Activated CD4-positive, alpha-beta T cell treated with anti-CD3 and anti-CD28 coated beads, Interleukin-2, amount 50 U/mL, for 16 hours (primary cell): ENCODE measurements at places on chromosomes 2 and 18.

DNA sequence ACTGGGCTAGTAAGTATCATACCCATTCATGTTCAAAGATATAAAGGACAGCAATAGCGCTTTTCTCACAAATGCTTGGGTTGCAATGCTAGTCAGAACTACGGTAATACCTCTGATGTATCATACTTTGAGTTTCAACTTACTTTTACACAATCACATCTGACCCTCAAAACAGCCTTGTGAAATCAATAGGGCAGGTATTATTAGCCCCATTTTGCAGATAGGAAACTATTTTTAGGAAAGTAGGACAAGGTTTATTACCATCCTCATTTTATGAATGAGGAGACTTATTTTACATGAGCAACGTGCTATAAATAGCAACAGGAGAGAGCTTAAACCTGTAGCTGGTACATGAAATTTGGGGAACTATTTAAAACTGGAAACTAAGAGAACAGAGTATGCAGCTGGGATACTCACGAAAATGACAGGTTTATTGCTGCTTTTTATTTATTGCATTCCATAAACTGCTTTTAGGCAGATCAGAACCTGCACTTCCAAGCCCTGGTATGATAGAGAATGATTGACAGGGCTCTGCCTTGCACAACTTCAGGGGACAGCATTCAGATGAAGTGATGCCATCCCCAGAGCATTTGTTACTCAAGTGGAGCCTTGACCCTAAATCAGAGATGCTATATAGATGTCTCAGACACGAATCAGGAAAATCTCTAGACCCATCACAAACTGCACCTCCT is 42.4 kb upstream of the PPM1B start:
- DNase-seq, result no peak

- no peak for DNase-seq
Observed at GRCh38 chr2:38571193-38571592, 31.5 kb downstream of the HNRNPLL start.

DNA sequence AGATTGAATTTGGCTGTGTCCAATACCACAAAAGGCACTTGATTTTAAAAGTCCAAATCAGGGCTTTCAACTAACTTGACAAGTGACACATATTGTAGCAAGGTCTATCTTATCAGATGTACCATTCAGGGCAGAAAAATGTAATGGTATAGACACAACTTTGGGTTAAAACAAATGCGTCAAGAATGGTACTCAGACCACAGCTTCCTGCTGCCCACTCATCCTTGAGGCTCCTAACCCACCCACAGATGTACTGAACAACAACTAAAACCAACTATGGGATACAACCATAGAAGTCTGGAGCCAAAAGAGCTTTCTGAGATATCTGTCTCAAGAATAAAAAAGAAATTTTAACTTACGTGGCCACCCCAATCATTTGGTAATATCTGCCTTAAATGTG is 105.2 kb downstream of the RBM43 start:
- no peak for DNase-seq

- DNase-seq, result no peak
Observed at GRCh38 chr2:99537910-99538485, 48.2 kb upstream of the REV1 start.

DNA sequence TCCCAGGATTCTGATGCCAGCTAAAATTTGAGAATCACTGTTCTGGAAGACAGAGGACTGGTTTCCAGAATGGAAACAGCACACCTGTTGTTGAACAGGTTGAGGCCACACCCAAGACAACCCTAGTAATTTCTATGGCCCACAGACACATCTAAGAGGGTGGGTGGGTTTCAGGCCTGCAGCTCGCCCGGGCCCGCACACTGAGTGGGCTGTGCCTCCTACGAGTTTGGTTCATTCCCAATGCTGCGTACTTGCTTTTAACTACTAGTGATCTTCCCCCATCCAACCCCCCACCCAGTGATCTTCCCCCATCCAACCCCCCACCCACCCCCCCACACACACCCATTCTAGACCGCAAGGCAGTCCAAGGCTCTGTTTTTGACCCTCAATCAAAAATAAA is 1.3 kb upstream of the NFU1 start:
- no peak for DNase-seq

DNA sequence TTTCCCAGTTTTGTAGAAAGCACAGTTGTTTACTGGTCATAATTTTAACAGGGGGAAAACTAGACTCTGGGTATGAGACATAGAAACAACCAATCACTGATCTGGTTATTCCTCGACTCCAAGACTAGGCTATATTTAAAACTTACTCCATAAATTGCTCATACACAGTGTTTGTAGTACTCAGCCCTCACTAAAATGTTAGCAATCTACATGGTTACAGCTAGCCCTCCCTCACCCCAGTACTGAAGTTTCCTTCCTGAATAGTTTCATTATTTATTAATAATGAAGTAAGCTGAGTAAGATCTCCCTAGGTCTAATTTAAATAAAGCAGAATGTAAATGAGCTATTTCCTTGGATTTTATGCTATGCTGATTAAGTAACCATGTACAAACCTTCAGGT is 275.1 kb downstream of the CDH20 start:
- no peak for DNase-seq

DNA sequence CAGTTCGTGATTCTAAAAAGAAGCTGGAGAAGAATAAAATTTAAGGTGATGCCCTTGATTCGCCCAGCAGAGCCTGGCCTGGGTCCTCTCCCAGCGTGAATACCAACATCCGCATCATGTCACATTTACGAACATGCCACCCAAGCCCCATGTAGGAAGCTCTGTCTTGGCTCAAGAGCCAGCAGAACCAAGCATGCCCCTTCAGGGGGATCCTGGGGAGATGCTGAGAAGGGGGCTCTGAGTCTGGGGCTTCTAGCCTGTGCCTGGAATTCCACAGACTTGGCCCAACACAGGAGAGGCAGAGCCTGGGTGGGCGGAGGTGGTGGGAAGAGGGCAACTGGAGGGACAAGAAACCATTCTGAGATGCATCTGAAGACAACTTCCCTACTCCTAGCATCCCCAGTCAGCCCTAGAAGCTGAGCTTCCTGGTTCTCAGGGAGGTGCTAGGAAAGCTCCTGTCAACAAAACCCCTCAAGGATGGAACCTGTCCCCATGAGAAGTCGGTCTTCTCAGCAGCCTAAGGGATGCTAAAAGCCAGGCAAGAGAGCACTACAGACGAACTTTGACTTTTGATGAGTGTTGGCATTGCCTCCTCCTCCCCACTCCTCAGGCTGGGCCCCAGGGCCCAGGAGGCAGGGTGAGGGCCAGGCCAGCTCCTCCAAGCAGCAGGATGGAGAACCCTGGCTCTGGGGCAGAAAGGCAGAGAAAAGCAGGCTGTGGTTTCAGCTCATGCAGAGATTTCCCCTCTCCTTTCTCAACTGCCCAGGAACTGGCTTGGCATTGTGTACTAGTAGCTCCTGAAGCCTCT is 57.9 kb downstream of the POLR1A start:
- DNase-seq, result no peak

DNA sequence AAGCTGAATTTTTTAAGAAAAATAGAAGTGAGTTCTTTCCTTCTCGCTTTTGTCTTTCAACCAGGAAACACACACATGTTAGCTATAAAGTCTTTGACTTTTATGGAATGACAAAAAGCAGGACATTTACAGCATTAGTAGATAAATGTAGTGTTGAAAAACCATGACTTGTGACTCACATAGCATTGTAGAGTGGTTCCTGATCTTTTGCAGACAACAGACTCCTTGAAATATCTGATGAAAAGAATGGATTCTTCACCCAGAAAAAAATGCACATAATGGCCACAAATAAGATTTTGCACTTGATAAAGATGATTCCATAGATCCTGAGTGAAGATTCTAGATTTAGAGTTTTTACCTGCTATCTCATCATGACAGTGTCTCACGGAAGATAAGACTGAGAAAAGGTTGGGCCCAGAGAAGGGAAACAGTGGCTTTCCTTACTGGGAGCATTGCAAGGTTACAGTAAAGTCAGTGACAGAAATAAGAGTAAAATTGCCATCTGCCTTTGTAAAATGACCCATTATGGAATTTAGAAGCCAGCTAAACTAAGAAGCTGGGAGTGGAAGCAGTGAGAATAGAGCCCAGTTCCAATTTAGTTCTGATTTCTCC is 14.0 kb downstream of the SMARCAL1 start:
- no peak for DNase-seq

- DNase-seq, result peak; percentile 43
Observed at GRCh38 chr2:201263779-201264178, 3.4 kb downstream of the CASP8 start.

DNA sequence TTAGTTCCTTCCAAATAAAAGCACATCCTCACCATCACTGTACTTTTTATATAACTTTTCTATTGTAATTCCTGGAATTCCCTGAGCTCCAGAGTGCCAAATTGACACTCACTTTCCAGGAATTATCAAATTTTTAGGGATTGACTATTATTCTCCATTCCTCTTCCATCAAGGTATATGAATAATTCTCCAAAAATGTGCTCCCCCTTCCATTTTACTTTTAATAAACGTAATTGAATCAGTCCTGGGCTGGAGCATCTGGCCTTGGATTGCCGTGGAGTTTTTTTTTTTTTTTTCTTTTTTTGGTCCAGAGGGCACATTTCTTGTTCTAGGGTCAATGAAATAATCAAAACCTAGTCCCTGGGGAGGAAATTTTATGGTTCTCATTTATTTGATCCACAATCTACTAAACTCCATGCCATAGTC is 304.3 kb downstream of the CDCA7 start:
- DNase-seq, result no peak

DNA sequence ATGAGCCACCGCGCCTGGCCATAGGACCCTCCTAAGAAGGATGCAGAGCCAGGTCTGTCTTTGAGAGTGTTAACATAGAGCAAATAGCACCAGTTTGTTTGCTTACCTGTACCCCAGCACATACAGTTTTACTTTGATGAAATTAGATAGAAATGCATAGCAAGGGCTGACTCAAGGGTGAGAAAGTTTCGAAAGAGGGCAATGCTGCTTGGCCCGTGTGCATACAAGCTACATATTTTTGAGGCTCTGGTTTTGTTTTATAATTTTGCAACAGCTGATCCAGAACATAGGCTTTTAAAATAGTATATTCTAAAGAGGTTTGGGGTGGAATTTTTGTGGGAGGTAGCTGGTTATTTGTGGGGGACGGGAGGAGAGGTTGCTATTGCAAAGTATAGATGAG is 151.7 kb downstream of the MCFD2 start:
- no peak for DNase-seq

DNA sequence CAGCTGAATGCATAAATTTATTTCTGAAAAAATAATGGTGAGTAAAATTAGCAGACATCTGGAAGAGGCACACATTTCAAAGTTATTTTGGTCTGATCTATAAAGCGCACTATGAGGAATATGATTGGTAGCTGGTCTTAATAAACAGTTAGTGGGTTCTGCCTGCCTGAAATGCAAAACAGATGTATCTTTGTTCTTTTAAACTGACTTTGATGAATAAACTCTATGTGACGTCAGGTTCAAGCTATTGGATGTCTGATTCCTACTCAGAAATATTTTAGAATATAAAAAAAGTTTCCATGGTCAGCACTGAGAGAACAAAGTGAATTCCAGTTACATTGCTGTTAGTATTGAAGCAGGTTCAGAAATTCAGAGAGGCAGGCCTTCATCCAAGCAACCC is 136.4 kb downstream of the TPGS2 start:
- no peak for DNase-seq

DNA sequence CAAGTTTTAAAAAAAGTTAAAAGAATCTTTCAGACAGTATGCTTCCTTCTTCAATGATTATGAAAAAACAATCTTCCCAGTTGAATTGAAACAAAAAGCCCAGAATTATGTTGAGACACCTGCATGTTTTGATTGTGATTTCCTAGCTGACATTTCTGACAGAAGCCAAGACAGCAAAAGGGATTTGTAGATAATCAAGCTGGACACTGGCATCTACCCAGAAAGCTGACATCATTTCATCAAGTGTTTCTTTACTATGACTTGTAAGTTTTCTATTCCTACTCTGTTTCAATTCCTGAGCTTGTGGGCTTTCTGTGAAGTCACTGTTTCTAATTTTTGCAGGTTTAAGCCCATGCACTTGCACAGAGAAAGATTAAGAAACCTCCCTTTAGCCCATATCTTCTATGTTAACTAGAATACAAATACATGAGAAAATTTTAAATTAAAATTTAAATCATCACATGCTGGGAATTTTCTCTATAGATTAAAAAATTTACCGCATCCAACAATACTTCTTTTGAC is 82.9 kb upstream of the CCDC85A start:
- no peak for DNase-seq

GRCh38 chr2:173783382-173783781 is 181.8 kb downstream of the SP3 start:
- DNase-seq, result no peak

DNA sequence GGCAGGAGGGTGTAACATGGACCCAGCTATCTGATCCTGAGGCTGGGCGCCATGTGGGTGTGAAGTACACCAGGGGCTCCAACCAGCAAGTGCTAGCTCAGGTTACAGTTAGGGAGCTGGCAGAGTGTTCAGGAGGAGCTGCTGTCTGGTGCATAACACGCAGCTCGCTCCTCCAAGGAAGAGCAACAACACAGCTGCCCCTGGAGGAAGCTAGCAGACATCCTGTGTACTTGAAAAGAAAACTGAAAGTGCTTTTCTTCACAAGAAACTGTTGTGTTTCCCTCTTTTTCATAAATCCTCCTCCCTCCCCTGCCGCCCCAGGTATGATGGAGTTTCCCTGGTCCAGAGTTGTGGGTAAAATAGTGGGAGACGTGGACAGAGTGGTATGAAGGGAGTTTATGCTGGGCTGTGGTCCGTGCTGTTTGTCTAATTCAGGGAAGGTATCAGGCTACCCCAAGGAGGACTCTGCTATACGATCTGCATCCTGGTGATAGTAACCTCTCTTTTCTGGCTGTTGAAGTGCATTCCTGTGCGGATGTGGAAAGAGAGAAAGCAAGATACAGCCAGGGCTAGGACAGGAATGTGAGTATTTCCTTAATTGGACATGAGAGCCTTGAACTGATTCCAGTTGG is 6.1 kb upstream of the LBH start:
- DNase-seq, result peak; percentile 65

DNA sequence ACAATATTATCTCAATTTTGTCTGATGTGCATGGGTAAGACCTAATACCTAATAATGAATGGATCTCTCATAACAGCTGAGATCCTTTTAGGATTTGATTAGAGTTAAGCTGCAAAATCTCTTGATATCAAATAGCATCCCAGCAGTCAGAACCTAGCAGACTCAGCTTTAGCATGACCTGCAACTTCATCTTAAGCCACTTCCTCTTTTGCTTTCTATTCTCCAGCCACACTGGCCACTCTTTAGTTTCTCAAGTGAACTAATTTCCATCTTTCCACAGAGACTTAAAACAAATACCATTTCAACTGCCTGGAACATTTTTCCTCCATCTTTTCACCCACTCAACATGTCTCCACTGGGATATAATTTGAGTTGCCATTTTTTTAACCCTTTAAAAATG is 1251.6 kb upstream of the ZEB2 start:
- no peak for DNase-seq

DNA sequence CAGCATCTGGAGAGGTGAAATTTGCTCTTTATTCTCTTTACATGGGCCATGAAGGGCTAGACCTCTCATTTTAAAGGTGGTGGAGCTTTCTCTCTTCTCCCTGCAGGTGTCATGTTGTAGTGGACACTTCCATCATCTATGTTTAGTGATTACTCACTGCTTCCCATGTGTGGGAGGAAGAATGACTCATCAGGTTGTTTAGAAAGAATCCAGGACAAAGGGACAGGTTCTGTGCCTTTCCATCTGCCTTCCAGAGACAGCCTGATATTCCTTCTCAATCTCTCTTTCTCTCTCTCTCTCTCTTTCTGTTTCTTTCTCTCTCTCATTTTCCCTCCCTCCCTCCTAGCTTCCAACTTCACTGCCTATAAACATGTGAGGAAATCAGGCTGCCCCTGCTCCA is 38.7 kb downstream of the SCG2 start:
- no peak for DNase-seq
